Amygdala (tissue), 56 donors: ENCODE measurements at places on chromosomes 11 and 22.

DNA sequence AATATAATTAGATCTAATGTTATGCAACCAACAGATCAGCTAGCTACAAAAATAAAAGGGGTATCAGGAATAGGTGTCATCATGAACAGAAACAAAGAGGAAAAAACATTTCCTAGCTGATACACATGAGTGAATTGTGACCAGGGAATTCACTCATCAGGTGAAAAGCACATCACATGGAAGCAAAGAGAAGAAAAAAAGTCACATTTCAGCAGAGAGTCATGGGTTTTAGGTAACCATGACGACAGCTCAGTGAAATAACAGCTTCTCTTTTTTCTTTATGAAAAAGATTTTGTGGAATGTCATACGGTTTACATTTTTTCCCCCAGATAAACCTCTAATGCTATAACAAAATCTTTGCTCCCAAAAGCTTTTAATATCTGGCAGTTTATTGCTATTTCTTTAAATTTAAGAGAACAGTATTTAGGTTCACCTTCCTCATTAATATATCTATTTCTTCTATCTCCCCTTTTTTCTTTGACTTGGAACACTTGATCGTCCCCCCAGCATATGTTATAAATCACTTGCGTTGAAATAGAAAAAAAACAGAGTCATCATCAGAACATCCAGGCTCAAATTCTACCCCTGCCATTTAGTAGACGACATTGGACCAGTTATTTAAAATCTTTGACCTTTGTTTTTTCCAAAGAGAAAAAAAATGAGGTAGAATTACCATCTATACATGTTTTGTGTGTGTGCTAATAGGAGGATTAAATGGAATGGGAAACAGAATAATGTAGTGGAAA lies 5.3 kb downstream of the TYR start:
- DNase-seq: no peak

GRCh38 chr11:93740031-93740729 lies 1.1 kb downstream of the TAF1D start:
- DNase-seq: no peak

- no peak for DNase-seq
Measured at GRCh38 chr11:76339221-76339620, 41.7 kb downstream of the THAP12 start.

GRCh38 chr11:100927579-100927978 lies 202.0 kb downstream of the PGR start:
- no peak for DNase-seq

DNA sequence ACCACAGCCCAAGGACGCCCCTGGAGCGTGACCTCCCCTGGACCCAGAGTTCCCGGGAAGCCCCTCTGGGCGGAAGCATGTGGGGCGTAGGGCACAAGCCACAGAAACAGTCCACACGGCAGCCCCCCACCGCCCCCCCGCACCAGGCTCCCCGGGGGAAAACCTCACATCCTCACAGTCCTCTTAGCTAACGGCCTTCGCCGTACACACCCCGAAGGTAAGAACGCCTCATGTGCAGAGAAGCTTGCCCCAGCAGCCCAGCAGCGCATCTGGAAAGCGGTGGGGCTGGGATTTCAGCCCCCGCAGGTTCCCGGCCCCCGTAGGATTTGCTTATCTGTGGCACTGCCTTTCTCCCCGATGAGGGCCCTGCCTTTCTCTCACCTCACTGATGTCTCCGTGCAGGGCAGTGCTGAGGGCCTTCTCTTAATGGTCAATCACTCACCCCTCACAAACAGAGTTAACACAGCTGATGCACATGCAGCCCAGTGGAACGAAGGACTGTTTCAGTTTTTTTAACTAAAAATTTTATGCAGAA lies 309.2 kb downstream of the BRD1 start:
- DNase-seq: no peak
